ENCODE measurements at places on chromosomes 12 and 14.

- DNase-seq: no peak
Observed at GRCh38 chr12:89650239-89650638, 58.4 kb downstream of the ATP2B1 start.

DNA sequence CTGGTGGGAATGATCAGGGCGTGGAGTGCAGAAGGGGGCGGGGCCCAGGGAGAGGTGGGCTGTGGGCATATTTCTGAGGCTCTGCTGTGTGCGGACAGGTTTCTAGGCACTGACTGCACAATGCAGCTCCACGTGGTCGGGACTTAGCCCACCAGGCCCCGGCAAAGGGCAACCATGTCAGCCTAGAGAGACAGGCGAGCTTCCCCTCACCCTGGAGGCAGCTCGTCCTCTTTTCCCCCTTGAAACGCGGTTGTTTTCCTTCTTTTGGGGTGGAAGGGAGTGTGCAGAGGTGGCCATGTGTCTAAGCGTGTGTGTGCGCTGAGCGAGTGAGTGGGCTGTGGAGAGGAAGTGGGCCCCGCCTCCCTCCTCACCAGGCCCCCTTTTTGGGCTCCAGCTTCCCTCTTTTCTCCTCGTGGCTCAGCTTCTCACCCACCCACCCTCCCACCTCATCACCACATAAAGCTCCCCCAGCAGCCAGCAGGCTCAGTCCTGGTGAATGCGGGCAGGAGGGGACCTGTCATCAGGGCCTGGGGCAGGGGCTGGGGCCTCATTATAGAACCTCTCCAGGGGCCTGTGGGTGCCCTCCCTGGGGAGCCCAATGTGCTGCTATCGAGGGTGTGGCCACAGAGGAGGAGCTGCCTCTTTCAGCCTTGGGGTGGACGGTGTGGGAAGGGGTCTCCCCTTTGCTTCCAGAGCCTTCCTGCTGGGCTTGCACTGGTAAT is 22.0 kb downstream of the LRTM2 start:
- no peak for DNase-seq

- DNase-seq: no peak
Observed at GRCh38 chr14:106619606-106620005, 1093.2 kb downstream of the TMEM121 start.

DNA sequence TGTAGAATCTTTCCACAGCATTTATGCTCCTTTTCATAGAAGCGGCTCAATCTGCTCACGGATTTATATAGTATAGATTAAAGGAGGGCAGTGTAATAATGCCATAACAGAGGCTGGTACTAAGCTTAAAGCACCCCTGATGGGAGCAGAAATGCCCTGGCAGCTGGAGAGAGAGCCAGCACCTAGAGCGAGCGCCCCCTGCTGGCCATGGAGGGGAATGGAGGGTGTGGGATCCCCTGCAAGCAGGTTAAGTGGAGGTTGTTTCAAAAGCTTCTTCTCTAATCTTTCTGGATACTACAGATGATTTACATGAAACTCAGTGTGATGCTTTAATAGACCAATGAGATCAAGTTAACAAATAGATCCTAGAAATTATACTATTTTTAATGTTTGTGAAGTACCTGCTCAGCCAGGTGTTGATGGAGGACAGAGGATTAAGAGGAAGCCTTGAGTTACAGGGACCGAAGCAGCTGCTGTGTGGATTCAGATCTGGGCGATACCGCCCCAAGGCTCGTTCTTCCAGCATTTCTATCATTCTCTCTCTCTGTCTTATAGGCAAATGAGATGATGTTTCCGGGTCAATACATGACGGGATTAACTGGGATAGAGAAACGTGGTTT is 1519.3 kb upstream of the TMEM132C start:
- DNase-seq: peak; percentile 17

- no peak for DNase-seq
Observed at GRCh38 chr12:26018926-26019325, 60.4 kb downstream of the RASSF8 start.

- no peak for DNase-seq
Observed at GRCh38 chr14:105492031-105492970, 1.3 kb downstream of the TEDC1 start.

- DNase-seq: no peak
Observed at GRCh38 chr14:79986251-79986650, 225.1 kb downstream of the DIO2 start.

DNA sequence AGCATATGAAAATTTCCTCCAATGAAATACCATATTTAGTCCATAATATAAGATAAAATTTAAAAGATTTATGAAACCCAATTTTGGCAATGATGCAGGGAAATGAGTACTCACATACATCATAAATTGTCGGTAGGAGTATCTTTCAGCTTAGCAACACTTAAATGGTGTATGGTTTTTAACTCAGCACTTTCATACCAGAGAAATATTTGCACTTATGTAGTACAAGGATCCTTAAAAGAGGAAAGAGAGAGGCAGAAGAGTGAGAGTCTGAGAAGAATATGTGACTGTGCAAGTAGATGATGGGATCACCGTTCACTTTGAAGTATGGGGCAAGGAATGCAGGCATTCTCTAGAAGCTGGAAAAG is 379.3 kb upstream of the DCN start:
- DNase-seq: no peak

DNA sequence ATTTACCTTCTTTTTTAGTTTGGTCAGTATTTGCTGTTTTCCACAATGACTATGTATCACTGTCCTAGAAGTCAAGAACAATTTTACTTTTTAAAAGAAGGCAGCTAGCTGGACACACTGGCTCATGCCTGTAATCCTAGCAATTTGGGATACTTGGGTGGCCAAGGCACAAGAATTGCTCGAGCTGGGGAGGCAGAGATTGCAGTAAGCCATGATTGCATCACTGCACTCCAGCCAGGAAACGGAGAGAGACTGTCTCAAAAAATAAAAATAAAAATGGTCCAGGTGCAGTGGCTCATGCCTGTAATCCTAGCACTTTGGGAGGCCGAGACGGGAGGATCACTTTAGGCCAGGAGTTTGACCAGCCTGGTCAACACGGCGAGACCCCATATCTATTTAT is 28.3 kb downstream of the MDM1 start:
- no peak for DNase-seq

DNA sequence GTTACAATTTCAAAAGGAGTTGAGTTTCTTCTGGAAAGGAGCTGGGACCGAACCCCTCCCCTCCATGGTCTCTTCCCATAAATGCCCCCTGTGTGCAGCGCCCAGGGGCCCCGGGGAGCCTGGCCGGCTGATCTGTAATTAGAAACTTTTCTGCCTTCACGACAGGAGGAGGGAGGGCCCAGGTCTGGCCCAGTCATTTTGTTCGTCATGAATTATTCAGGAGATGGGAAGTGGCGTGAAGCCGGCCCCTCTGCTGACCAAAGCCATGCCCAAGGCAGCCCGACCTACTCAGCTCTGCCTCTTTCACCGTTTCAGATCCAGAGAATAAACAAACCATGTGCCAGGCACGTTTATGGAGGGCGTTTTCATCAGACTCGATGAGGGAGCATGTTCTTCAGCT is 33.3 kb upstream of the MSI1 start:
- DNase-seq: no peak

GRCh38 chr12:113043240-113043639 is 13.3 kb upstream of the DTX1 start:
- no peak for DNase-seq

DNA sequence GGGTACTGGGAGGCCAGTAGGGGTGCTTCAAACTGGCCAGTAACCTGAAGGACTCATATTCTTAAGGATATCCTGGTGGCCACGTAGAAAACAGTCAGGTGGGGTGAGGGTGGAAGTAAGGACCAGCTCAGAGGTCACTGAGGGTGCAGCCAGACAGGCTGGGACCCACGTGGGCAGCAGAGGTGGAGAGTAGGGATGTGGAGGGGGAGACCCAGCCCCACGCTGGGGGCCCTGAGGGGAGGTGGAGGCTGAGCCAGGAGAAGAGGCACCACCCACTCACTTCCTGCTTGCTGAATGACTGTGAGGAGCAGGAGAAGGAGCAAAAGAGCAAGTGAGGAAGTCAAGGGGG is 12.6 kb upstream of the SERPINA3 start:
- DNase-seq: no peak

DNA sequence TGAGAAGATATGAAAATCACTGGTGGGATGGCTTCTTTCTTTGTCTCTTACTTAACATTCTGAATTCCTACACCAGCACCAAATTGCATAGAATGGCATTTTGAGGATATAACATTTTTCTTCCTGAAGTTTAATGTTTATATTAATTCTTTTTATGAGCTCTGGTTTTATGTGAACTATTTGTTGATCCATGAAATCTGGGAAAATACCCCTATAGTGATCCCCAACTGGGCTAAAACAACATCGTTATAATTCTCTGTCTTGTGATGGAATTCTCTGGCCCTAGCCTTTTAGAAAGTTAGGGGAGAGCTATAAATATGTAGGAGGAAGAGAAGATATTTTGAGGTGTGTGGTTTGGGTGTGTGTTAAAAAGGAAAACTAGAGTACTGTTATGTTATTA is 29.2 kb downstream of the PELI2 start:
- no peak for DNase-seq

DNA sequence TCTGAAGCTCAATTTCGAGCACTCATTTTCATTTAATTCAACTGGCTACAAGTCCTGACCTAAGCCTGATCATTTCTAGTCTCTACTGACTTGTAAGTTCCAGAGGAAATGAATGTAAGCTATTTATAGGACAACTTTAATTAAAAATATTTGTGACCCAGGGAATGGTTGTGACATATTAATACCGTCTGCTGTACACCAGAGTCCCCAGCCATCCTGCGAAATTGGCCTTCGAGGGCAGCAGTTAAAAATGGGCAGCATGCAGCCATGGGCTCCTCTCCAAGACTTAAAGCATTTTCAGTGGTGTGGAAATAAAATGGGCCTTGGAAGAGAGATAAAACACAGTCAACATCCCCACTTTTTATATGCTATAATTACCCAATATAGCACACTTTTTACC is 30.7 kb upstream of the OVCH1 start:
- DNase-seq: no peak

GRCh38 chr12:122117979-122118378 is 39.4 kb downstream of the MLXIP start:
- DNase-seq: no peak

- DNase-seq: no peak
Observed at GRCh38 chr12:118345355-118345754, 27.4 kb downstream of the TAOK3 start.

DNA sequence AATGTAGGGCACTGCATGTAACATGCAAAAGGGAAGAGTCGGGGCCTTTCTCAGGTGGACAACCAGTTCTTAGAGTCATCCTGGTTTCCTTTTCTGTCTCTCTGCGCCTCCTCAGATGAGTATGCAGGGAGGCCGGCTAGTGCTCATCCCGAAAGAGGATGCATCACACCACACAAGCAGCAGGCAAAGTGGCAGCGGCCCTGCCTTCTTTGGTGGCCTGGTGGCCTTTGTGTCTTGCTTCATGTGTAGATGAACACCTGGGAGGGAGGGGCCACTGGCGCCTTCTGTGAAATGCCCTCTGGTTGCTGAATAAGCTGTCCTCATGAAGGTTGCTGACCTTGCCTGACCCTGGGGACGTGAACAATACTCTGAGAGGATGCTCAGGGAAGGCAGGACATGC is 18.0 kb downstream of the SLC24A4 start:
- no peak for DNase-seq

DNA sequence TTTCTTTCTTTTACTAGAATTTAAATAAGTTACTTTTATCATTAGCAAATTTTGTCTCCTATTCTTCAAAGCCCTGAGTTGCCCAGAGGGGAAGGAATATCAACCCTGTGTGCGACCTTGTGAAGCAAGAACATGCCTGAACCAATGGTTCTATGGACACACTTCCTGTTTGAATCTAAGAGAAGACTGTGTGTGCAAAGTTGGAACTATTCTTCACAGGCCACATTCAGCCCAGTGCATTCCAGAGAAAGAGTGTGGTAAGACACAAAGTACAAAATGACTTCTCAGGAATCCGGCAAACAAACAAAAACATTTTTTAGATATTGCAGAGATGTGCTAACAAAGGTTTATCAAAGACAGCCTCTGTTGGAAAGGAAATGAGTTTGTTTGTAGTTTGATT is 90.8 kb upstream of the PTPRQ start:
- no peak for DNase-seq

GRCh38 chr12:5200278-5201087 is 156.8 kb downstream of the KCNA5 start:
- no peak for DNase-seq

- no peak for DNase-seq
Observed at GRCh38 chr14:54738009-54738408, 164.6 kb downstream of the GCH1 start.

DNA sequence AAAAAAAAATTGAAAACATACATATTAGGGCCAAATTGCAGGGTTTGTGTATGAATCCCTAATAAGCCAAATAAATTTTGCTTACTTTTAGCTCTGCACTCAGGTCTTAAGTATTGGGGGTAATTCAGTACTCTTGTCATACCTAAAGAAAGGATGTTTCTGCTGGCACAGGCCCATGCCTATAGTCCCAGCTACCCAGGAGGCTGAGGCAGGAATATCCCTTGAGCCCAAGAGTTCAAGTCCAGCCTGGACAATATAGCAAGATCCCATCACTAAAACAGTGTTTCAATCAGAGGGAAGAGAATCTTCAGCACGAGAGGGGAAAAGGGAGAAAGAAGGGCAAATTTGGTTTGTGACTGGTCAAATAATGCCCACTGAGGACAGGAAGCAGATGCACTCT is 3.4 kb upstream of the GPR19 start:
- DNase-seq: no peak

DNA sequence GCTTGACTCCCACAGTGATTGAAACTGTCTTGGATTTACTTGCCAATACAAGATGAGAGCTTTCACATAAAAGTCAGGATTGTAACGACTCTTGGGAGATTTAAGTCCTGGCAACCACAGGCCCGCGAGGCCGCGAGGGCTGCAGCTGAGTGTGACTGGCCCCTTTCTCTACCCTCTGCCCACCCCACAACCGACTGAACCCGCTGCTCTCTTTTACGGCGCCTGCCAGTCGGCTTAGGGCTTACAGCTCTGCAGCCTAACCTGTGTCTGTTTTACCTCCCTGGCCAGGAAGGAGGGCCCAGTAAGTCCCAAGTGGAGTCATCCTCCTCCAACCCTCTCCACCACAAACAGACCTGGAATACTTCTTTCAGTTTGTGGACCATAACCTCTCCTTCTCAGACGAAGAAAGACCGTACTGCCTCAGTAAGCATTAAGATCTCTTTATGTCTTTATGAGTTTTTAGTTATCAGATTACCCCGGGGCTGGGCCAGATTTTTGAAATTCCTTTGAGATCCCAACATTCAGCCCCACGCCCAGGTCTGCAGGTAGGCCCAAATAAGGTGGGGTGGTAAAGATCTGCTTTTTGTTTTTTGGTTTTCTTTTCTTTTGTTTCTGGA is 12.6 kb upstream of the TIGAR start:
- DNase-seq: no peak

DNA sequence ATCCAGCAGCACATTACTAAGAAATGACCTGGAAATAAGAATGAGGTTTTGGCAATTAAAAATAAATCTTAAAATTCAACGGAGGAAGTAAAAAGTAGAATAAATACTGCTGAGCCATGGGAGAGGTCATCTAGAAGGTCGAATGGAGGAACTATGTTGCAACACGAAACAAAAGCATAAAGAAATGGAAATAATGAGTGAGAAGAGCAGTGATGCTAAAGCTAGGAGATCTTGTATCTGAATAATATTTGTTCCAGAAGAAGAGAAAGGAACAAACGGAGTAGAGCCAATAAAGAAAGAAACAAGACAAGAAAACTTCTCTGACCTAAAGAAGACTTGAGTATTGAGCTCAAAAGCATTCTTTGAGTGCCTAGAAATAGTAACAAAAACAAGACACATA is 6.6 kb upstream of the KRT7 start:
- DNase-seq: no peak

Data from T follicular helper cell (primary cell).